Left lung (tissue), 14 donors: ENCODE measurements at places on chromosomes 2 and 18.
A peak's percentile ranks its signal among the peaks of the same experiment; 100 is the strongest.

DNA sequence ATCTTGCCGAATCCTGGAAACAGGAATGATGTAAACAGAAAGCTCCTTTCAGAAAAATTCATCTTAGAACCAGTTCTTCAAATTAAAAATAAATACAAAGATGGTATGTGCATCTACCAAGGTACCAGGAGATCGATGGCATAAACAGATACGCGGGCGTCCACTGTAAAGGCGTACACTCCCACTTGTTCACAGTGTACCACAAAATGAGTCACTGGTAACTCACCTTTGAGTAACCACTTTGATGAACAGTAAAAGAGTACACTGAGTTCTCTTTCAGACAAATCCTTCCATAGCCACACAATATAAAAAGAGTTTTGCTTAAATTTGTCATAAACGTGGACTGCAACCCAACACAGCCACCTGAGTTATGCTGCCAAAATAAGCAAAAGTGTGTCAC lies 128.3 kb downstream of the DNER start:
- no peaks in the 10 kb centered on the region for H3K36me3 ChIP-seq
- no peak for DNase-seq
- H3K27ac ChIP-seq: no peak overlapping the region

GRCh38 chr2:114076961-114077360 lies 187.1 kb downstream of the ACTR3 start:
- H3K36me3 ChIP-seq: no peaks in the 10 kb centered on the region
- no peaks in the 10 kb centered on the region for H3K27me3 ChIP-seq
- no peak overlapping the region for H3K27ac ChIP-seq
- no peak for DNase-seq
- no peak overlapping the region for H3K4me3 ChIP-seq
- H3K4me1 ChIP-seq: no peaks in the 10 kb centered on the region

DNA sequence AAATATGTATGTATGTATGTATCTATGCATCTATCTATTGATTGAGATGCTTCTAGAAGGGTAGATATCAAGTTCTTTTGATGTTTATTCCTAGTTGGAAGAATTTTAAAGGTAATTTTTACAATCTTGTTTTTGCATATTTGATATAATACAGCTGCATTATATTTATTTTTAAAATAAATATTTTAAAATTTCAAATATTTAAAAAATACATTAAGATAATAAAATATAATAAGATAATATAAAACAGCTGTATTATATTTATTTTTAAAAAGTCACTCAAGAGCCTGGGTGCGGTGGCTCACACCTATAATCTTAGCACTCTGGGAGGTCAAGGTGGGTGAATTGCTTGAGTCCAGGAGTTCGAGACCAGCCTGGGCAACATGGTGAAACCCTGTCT lies 92.5 kb downstream of the LIPG start:
- no peaks in the 10 kb centered on the region for H3K36me3 ChIP-seq
- no peak overlapping the region for H3K27ac ChIP-seq
- no peaks in the 10 kb centered on the region for H3K27me3 ChIP-seq

DNA sequence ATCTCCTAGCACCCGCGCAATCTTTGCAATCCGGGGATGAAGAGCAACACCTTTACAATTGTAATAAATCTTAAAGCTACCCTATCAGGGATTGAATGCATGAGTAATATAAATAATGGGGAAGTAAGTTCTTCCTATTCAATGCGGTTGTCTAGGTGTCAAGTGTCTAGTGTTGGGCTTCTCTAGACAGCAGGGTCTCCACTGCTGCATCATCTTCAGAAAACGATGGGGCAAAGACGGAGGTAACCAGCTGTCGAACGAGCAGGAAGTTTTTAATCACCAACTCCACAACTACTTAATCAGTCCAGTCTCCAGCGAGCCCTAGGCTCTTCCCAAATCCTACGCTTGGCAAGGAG lies 573 bp downstream of the STAM2 start:
- H3K36me3 ChIP-seq: no peaks in the 10 kb centered on the region
- peak overlapping the region; percentile 67 for H3K4me3 ChIP-seq
- peaks cover 24% of the 10 kb centered on the region for H3K4me1 ChIP-seq
- H3K27me3 ChIP-seq: no peaks in the 10 kb centered on the region
- H3K27ac ChIP-seq: peak overlapping the region; percentile 93

- H3K4me3 ChIP-seq: peak overlapping the region; percentile 58
- peaks cover 88% of the 10 kb centered on the region for H3K27me3 ChIP-seq
- no peak overlapping the region for H3K27ac ChIP-seq
- no peak for DNase-seq
Measured at GRCh38 chr2:60554646-60555065, 1.2 kb upstream of the BCL11A start.

GRCh38 chr2:168311261-168311910 lies 64.0 kb upstream of the STK39 start:
- H3K27ac ChIP-seq: no peak overlapping the region
- no peaks in the 10 kb centered on the region for H3K36me3 ChIP-seq
- H3K4me3 ChIP-seq: no peak overlapping the region
- no peaks in the 10 kb centered on the region for H3K4me1 ChIP-seq
- H3K27me3 ChIP-seq: no peaks in the 10 kb centered on the region

DNA sequence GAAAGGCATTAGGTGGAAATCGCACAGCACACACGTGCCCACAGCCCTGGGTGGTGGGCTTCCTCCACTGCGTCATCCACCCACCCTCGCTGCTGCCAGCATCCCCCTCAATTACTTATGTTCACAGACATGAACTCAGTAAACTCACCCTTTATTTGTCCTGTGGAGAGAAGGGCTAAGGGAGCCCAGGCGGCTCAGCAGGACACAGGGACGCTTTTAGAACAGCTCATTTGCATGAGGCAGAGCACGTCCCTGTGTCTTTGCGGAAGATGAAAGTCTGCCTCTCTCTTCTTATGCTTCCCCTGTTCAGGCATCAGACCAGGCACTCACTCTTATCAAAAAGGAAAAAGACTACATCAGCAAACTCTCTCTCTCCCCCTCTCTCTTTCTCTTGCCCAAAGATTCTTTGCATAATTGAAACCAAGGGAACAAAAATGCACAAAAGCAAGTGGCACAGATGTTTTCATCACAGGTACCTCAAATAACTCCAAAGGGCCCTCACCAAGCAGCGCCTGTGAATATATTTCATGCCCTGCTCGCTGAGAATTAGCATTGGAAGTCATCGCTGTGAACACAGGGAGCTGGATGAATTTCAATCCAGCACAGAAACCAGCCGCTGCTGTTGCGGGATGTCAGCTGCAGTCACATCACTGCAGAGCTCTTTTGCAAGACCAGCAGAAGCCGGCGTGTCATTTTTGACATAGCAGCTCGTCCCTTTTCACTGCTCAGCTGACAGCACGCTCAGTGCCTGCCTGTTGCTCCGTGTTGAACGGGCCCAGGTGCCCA lies 376.3 kb upstream of the MYT1L start:
- H3K36me3 ChIP-seq: no peaks in the 10 kb centered on the region
- H3K4me3 ChIP-seq: no peak overlapping the region
- DNase-seq: no peak
- H3K4me1 ChIP-seq: no peaks in the 10 kb centered on the region

GRCh38 chr18:10850216-10850615 lies 299.2 kb downstream of the PIEZO2 start:
- H3K36me3 ChIP-seq: no peaks in the 10 kb centered on the region
- no peak for DNase-seq
- H3K27me3 ChIP-seq: no peaks in the 10 kb centered on the region
- no peaks in the 10 kb centered on the region for H3K4me1 ChIP-seq
- H3K27ac ChIP-seq: no peak overlapping the region

GRCh38 chr2:151730262-151730975 lies 3.9 kb downstream of the NEB start:
- no peaks in the 10 kb centered on the region for H3K4me1 ChIP-seq
- H3K4me3 ChIP-seq: no peak overlapping the region
- no peaks in the 10 kb centered on the region for H3K36me3 ChIP-seq
- DNase-seq: no peak

DNA sequence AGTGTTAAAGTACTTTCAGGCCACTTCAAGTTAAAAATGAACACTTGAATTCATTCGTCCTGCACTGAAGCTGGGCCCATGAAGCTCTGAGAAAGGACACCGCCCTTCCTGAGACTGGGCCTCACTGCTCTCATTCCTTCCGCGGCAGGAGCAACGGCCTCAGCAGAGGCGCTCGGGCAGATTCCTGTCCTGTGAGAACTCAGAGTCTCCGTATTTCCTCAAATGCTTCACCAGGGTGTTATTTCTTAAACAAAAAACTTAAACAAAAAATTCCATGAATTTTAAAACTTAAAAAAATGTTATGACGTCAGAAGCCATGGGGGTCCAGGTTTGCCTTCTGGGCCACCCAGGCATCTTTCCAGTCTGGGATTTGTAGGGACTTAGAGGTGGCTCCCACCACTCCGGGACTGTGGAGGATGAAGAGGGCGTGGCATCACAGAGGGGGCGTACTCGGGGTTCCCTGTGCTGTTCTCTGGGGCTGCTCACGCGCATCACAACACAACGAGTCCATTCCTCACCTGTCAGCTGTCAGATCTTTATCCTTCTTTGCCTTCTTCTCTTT lies 115.9 kb upstream of the ASB18 start:
- H3K4me1 ChIP-seq: no peaks in the 10 kb centered on the region
- no peaks in the 10 kb centered on the region for H3K36me3 ChIP-seq
- no peaks in the 10 kb centered on the region for H3K27me3 ChIP-seq
- no peak overlapping the region for H3K27ac ChIP-seq

DNA sequence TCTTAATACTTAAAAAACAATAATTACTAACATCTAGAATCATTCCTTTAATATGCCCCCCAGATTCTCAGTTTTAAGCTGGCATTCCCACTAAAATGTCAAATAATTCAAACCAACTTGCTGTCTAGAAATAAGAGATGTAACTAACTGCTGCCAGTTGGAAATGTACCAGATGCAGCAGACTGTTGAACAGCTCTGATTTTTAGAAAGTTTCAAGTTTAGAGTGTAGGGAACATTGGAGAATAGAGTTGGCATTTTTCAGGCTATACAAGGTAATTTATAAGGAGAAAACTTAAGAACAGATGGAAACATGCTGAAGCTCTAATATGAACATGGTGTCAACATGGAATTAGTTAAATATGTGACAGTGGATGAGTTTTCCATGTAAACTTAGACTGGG lies 101.4 kb downstream of the PTRHD1 start:
- no peaks in the 10 kb centered on the region for H3K27me3 ChIP-seq
- no peak overlapping the region for H3K4me3 ChIP-seq
- H3K4me1 ChIP-seq: no peaks in the 10 kb centered on the region
- H3K27ac ChIP-seq: no peak overlapping the region
